ENCODE measurements at places on chromosomes 7 and 10.

DNA sequence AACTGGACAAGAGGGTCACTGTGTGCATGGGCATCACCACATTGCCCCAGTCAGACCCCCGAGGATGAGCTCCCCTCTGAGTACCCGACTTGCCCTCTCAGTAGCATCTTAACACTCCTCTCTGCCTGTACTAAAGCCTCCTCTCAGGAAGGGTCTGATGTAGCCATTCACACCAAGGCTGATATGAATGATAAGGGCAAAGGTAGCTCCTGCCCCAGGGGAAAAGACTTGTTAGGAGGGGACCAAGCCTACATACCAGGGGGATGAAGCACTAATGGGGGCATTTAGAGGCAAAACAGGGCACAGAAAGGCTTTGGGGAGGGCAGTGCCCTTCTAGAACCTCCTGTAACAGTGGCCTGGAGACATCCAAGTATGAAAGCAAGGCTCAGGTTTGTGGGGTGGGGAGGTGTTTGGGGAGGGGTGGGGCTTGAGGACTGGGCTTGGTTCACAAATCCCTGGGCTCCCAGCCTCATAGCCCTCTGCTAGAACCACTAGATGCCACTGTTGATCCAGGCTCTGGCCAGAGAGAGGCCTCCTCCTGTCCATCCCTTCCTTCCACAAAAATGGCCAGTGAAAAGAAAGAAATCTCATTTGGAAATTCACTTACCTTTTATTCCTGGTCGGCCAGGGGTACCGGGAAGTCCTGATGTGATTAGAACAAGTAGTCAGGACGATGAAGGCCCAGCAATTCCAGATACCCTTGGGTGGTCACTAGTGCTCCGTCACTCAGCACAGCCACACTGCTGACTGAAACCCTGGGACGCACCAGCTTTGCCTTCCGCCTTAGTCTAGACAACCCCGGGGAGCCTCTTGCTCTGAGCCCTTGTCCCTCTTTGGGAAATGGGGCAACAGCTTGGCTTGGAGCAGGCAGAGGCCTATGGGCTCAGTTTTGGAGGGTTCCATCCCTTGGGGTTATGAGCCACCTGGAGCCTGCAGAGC, 40.3 kb downstream of the COL17A1 start:
- peak; percentile 23 for DNase-seq

DNA sequence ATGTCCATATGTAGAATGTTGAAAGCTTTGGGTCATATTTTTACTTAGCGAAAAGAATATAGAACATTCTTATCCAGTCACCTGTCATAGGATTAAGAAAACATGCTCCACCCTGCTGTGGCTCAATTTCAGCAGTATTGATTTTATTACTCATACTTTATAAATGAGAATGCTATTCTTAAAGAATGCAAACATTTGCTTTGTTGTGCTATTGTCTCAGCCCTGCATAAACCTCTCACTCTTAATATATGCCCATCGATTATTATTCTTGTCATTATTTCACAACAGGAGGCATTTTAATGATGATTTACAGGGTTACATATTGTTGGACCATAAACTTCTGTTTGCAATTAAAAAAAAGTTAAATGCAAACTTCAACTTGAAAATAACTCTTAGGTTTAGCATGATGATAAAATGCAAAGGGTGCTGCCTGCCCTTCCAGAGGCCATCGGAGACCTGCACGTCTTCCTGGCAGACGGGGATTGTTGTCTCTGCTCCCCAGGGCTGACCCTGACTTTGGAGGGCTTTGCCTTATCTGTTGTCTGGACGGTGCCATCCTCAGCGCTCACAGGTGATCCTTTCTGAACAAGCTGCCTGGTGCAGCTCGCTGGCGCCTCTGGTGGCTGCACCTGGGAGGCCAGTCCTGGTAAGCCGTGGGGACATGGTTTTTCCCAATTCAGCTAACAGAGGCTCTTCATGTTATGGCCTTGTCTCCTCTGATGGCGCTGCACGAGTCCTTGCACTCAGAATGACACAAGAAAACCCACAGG, 50.0 kb upstream of the SHH start:
- DNase-seq: no peak

- no peak for DNase-seq
Observed at GRCh38 chr10:117472872-117473271, 69.7 kb upstream of the EMX2 start.

- no peak for DNase-seq
Observed at GRCh38 chr10:110833234-110833940, 38.3 kb upstream of the PDCD4 start.

DNA sequence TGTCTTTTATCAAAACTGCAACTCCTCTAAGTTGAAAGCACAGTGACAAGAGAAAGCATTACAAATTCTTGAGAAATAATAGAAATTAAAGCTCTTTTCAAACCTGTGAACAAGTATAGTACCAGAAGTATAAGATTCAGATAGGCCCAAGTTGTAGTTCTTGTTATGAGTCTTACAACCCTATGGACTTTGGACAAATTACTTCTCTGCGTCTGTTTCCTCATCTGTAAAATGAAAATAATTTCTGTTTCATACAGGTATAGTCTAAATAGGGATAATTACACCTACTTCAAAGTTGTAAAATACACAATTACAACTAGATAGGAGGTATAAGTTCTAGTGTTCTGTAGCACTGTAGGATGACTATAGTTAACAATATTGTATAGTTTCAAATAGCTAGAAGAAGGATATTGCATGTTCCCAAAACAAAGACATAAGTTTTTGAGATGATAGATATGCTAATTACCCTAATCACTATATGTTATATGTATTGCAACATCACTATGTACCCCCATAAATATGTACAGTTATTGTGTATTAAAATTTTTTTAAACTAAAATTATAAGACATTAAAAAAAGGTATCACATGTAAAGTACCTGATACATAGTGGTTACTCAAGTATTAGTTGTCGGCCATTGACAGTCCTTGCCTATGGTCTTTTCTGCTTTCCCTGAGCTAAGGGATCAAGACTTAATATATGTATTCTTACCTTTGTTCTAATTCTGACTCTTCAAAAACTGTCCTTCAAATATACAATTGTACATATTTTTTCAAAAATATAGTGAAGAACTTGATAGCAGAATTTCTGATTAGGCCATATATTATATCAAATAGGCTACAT, 1.8 kb upstream of the WASL start:
- DNase-seq: no peak

- no peak for DNase-seq
Observed at GRCh38 chr10:119504651-119505050, 37.9 kb downstream of the RGS10 start.

- no peak for DNase-seq
Observed at GRCh38 chr10:137031-137430, 1.8 kb downstream of the ZMYND11 start.

- no peak for DNase-seq
Observed at GRCh38 chr10:69470463-69471384, 19.5 kb downstream of the TSPAN15 start.

- DNase-seq: no peak
Observed at GRCh38 chr7:99489235-99489634, 10.8 kb downstream of the ZNF394 start.

DNA sequence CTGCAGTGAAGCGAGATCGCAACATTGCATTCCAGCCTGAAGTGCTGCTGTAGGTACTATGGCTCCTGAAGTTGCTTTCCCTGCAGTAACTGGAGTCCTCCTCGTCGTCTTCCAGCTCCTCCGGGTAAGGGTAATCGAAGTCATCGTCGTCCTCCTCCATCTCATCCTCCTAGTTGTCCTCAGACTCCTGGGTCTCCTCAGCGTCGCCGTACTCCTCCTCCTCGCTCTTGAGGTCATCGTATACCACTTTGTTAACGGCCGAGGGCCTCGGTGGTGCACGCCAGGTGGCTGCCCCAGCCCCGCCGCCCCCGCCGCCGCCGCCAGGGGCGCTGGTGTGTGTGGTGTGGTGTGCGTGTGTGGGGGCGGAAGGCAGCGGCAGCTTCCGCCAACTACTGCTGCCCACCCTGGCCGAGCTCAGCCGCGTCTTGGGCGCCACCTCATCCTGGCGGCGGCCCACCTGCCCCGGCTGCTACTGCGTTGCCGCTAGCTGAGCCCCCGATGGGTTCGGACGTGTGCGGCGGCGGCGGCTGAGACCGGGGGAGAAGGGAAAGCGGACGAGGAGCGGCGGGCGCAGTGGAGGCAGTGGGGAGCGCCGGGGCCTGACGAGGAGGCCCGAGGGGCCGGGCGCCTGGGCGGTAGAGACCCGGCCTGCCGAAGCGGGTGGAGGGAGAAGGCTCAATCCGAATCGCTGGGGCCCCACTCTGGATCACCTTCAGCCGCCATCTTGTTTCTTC, 11.8 kb upstream of the ACBD5 start:
- DNase-seq: peak; percentile 0

GRCh38 chr7:5767066-5767465, 14.4 kb downstream of the RNF216 start:
- no peak for DNase-seq

DNA sequence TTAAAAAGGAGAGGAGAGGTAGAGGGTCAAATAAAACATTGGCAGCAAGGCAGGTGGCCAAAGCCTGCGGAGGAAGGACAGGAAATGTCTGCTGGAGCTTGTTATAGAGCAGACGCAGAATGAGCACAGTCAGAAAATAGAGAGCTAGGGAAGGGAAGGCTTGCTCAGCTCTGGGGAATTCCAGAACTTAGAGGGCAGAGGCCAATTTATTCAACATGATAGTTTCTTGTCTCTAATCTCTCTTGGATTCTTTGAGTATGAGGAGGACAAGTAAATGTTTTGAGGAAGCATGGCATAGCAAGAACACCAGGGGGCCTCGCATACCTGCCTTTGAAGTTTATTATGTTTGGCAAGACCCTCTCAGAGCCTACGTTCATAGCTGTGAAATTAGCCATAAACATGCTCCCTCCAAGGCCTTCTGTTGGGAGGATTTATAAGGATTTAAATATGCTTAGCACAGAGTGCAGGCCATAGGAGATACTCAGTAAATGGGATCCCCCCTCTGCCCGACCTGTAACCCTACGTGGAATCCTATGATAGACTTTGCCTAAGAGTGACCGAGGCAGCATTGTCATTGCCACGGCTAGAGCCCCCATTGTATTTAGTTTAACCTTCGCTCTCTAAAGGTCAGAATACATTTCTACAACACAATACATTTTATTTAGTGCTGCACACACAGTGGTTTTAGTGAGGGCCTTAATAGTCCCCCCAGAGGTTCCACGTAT, 293.9 kb downstream of the CCDC3 start:
- no peak for DNase-seq

DNA sequence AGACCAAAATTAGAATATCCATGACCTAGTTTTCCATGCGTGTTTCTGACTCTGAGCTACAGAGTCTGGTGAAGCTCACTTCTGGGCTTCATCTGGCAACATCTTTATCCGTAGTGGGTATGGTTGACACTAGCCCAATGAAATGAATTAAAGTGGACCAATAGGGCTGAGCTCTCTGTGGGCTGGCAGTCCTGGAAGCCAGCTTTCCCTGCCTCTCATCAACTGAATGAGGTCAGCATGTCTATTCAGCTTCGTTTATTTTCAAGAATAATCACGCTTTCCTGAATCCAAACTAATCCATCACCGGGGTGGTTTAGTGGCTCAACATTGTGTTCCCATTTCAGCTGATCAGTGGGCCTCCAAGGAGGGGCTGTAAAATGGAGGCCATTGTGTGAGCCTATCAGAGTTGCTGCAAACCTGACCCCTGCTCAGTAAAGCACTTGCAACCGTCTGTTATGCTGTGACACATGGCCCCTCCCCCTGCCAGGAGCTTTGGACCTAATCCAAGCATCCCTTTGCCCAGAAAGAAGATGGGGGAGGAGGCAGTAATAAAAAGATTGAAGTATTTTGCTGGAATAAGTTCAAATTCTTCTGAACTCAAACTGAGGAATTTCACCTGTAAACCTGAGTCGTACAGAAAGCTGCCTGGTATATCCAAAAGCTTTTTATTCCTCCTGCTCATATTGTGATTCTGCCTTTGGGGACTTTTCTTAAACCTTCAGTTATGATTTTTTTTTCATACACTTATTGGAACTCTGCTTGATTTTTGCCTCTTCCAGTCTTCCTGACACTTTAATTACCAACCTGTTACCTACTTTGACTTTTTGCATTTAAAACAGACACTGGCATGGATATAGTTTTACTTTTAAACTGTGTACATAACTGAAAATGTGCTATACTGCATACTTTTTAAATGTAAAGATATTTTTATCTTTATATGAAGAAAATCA, 35.5 kb downstream of the CAV1 start:
- no peak for DNase-seq

- no peak for DNase-seq
Observed at GRCh38 chr7:21773326-21773725, 172.4 kb downstream of the CDCA7L start.

- no peak for DNase-seq
Observed at GRCh38 chr10:69382382-69383117, 34.2 kb downstream of the TACR2 start.

- peak; percentile 23 for DNase-seq
Observed at GRCh38 chr7:111953611-111954010, 252.6 kb downstream of the DOCK4 start.

DNA sequence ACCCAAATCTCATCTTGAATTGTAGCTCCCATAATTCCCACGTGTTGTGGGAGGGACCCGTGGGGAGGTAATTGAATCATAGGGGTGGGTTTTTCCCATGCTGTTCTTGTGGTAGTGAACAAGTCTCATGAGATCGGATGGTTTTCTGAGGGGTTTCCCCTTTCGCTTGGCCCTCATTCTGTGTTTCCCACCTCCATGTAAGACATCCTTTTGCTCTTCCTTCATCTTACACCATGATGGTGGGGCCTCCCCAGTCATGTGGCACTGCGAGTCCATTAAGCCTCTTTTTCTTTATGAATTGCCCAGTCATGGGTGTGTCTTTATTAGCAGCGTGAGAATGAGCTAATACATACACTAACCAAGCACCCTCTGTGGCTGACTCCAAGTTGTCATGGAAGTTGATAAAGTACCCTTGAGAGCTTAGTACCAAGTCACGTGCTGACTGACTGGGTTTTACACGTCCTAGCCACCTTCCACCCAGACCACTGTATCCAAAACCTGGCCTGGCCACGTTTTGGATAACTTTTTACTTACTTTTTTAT, 614.4 kb downstream of the SDK1 start:
- no peak for DNase-seq

DNA sequence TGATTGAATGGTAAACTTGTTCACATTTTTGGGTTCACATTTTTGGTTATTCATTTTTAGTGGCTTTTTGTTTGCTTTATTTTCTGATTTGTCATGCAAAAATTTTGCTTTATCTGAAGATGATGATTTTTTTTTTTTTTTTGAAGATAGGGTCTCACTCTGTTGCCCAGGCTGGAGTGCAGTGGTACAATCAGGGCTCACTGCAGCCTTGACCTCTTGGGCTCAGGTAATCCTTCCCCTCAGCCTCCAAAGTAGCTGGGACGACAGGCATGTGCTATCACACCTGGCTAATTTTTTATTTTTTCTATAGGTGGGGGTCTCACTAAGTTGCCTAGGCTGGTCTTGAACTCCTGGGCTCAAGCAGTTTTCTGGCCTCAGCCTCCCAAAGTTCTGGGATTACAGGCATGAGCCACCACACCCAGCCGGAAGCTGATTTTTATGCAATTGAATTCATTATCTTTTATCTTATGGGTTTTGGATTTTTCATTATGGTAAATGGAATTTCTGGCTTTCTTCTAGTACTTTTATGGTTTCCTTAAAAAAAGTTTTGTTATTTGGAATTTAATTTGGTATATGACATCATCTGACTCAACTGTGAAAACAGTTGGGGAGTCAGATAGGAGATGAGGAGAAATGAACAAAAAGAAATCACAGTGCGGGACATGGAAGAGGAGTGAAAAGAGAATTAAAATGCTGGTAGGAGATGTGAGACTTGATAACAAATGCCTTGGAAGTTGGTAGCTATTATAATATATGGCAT, 158.7 kb downstream of the LRMDA start:
- no peak for DNase-seq

GRCh38 chr10:123377883-123378282, 223.7 kb downstream of the BUB3 start:
- DNase-seq: no peak

Measured in NCI-H1930 (cell line).